ENCODE measurements at places on chromosomes 3 and 15.

DNA sequence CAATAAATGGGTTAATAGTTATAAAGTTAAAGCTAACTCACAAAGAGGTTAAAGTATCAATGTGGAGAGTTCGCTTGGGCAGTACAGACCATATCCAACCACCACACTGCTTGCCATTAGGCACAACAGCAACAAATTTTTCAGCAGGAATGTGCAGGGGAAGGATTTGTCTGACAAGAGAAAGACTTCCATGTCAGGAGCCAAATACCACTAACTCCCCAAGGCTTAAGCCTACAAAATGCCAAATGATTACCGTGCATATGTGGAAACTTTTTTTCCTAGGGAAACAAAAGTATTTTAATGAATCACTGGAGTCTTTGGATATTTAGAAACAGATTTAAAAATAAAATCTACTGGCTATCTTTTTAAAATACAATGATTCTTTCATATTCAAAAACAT lies 8.1 kb downstream of the VGLL3 start:
- DNase-seq: no peak

DNA sequence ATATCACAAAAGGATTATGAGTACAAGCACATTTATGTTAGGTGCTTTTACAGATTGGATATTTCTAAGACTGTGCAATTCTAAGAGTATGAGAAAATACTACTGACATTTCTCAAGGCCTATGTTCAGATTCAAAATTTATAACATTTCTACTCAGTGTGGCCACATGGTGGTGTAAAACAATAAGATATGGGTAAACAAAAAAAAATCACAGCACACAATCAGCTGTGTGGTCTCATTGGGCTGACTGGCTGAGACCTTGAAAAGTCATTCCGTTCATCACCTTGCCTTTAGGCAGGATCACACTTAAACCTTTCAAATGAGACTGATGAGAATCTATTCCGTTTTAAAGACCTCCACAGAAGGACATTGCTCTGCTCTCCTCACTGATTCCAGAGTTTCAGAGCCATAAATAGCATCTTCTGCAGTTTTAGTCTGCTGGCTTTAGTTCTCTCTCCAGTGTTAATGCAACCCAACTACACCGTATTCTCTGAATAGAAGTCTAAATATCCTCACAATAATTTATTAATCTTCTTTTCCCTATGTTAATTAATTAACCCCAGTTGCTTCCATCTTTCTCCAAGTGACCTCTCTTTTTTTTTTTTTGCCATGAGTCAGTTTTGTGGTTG lies 158.2 kb downstream of the SPATA16 start:
- DNase-seq: no peak

GRCh38 chr3:60774617-60775016 lies 476.6 kb downstream of the FHIT start:
- no peak for DNase-seq

DNA sequence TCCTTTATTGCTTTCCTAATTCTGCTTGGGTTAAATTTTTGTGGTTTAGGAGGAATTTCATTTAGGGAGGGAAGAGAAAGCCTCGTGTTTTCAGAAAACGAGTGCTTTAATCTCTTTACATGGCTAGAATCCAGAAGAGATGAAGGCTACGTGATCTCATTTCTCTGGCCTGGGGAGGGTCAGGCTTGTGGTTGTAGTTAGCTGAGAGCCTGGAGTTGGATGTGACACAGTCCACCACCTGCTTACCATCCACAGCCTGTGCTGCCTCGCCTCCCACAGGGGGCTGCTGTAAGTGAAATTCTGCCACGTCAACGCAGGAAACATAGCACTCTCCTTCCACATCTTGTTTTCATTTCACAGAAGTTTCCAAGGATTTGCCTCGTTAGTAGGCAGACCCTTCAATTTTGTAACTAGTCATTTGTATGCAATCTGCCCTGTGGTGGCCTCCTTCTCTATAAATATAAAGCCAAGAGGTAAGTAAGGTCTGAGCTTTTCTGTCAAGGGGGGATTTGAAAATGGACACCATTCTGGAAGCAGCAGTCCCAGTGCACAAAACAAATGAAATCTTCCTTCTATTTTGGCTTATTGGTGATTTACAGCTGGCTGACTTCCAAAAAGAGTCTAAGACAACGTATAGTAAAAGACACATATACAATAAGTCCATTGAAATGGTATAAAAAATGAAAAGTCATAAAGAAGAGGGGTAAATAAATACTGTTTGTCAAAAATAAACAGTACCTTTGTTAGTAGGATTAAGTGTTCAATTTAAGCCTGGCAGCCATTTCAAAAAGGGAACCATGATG lies 3.4 kb downstream of the GXYLT2 start:
- DNase-seq: no peak

- DNase-seq: no peak
These were observed 41.6 kb downstream of the ZBTB38 start for GRCh38 chr3:141409940-141410241.

DNA sequence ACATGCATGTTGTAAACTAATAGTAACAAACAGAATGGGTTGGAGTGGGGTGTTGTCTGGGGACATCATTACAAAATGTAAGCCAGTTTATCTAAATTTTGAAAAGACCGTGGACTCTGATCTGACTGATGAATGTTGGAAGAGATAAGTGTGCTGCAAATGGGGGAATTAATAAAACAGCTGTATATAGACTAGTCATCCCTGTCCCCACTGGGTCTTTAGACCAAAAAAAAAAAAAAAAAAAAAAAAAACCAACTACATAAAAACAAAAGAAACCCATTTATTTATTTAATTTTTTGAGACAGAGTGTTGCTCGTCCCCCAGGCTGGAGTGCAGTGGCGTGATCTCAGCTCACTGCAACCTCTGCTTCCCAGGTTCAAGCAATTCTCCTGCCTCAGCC lies 20.0 kb downstream of the ARIH2 start:
- no peak for DNase-seq

DNA sequence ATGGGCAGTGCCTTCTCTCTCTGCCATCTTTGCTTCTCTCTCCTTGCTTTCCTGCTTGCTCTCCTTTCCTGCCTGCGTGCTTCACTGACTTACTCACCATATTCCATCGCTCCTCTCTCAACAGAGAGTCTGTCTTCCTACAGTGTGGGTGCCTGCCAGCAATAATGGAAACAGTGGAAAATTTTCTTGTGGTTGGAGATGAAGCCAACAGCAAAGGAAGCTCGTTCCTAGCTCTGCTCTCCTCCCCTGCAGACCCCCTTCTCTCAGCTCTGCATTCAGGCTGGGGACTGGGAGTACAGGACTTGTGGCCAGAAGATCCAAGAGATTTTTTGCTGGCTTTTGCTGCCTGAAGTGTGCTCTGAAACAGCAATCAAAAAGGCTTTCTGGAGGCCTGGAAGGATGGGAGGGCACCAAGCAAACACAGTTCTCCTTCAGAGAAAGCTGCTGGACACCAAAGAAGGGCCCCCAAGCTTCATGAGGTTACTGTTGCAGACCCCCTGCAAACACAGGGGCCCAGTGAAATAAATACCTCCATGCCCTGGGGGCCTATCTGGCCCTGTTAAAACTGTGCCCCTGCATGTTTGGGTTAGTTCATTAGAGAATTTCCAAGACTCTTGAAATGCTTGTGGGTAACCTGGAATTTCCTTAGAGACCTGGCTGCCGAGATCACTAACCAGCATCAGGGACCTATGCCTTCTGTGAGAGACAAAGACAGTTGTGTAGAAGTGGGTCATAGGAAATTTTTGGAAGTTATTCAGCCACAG lies 149.9 kb upstream of the RASGRP1 start:
- no peak for DNase-seq

- DNase-seq: no peak
These were observed 42.2 kb upstream of the PRR23E start for GRCh38 chr3:127150513-127151250.

GRCh38 chr3:34727700-34728099 lies 911.6 kb upstream of the ARPP21 start:
- peak; percentile 6 for DNase-seq

- DNase-seq: no peak
These were observed 8.0 kb downstream of the EPHB1 start for GRCh38 chr3:134803051-134803505.

DNA sequence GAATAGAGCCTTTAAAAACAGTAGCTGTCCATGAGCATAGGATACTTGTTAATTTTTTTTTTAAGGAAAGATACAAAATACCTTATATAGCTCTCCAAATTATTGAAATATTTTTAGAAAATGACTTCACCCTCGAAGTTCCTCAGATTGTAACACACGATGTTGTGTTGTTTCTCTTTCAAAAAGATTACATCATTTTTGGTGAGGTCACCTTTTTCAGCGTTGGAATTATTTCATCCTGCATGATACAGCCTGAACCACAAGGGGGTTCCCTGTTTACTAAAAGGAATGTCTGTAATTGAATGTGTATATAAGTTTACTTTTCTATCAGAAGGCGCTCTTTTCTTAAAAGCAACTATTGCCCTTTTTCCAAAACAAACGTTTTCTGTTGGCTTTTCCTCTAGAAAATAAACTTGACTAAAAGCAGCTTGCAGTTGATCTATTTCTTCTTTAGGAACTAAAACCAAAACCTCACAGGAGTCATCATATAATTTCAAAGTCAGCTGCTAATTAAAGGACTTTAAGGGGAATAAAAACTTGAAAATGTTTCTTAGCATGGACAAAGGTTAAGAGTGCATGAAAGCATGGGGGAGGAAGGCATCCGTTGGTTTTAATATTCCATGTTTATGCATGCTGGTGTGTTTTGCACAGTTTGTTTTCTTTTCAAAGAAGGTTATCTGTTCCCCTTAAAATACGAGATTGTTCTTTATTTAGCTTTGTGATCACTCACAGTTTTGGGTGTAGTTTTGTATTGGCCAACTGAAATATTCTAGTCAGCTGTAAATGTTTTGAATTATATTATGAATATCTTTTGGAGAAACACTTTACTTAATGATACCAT lies 29.4 kb downstream of the LYSMD4 start:
- DNase-seq: peak; percentile 93

GRCh38 chr15:57138349-57138788 lies 219.9 kb downstream of the TCF12 start:
- peak; percentile 35 for DNase-seq

- DNase-seq: no peak
These were observed 2.9 kb downstream of the ESYT3 start for GRCh38 chr3:138437281-138437680.

- no peak for DNase-seq
These were observed 2.8 kb upstream of the RHCG start for GRCh38 chr15:89499156-89499555.

DNA sequence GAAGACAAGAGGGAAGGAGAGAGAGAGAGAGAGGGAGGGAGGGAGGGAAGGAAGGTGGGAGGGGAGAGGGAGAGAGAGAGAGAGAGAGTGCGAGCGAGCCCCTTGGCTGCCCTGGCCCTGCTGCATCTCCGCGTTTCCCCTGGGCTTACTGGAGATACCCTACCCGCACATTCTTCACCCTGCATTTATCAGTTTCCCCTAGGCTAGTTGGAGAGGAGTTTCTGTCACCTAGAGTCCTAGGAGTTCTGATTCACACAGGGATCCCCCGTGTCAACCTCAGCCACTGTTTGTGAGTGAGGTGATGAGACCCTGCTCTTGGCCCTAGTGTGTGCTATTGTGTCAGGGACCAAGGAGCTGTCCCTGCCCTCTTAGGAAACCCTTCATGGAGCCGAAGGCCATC lies 18.7 kb downstream of the BHLHE40 start:
- DNase-seq: no peak

- DNase-seq: peak; percentile 53
These were observed 1.2 kb downstream of the CHST2 start for GRCh38 chr3:143120716-143121240.

DNA sequence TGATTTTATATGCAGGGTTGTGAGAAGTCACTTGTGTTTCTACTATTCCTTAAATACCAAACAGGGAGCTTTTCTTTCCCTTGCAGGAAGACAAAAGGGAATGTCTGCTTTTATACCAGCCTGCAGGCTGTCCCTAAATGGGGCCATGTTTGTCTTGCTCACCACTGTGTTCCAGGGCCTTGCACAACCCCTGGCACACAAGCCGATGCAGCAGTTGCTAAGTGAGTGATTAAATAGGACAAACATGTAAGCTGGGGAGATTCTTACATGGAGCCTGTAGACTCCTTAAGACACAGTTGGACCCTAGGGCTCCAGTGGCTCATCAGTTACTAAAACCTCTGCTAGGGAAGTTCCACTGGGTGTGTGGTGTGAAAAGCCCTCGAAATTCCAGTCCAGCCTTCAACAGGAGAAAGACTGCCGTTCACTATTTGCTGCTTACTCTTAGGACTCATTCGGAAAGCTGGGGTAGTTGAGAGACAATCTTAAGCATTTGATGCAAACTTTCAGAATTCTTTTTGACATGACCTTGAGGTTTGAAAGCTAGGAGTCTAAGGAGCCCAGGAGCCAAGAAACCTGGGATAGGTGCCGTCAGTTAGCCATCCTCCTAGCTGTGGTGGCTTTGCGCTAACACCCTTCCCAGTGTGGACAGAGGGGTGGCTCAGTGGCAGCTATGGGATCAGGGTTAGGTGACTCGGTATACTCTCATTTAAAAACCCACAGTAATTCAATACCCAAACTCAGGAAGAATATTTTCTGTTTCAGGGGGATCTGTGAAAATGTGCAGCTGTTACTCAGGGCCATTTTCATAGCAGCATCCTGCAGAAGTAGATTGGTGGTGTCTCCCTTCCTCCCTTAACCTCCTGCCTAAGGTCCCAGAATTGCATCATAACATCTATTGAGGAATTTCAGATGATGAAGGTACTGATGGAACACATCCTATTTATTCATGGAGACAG lies 39.1 kb downstream of the SYNM start:
- no peak for DNase-seq

- no peak for DNase-seq
These were observed 38.6 kb downstream of the BTLA start for GRCh38 chr3:112460519-112461195.

- DNase-seq: peak; percentile 79
These were observed 7.0 kb upstream of the BMF start for GRCh38 chr15:40115670-40116093.

DNA sequence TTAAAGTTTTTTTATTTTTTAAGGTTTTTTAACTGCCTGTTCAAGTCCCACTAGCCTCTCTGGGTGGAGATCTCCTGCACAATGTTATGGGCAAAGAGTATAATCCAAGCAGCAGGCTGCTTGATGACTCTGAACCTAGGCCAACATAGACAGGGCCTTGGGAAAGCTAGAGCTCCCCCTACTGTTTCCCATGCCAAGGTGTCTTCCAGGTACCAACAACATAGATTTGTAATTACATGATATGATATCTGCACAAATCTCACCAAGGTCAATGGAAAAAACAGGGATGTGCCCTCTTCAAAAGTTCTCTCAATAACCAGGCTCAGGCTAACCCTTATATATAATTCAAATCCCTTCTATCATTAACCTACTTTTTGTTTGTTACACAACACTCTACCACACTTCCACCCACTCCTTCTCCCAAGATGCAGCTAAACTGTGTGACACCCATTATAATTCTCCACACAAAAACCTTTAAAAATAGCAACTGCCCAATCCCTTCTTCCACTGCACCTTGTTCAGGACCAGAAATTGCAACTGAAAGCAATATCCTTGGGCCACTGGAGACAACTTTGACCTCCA lies 43.8 kb downstream of the RBM15B start:
- peak; percentile 59 for DNase-seq

- no peak for DNase-seq
These were observed 208.1 kb upstream of the NR2F2 start for GRCh38 chr15:96122077-96123027.

DNA sequence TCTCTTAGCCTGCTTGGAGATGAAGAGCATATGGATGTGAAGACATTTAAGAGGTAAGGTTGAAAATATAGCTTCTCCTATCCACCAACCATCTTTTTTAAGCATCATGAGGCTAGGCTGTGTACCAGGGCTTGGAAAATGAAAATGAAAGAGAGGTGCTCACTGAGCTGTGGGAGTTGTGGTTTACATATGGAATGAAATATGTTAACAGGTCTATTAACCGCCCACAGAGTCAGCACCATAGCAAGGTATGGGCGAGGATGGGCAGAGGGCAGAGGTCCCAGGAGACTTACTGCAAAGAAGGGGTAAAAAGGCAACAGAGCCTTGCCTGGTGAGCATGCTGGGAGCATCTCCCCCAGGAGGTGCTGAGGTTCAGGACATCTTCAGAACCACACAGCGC lies 273.1 kb downstream of the GABRG3 start:
- no peak for DNase-seq

Measured in suppressor macrophage treated with lipopolysaccharide for 4 hours (primary cell).